ENCODE measurements at places on chromosomes 6 and 20. TPM values are rescaled to one million over a fixed set of nuclear protein-coding genes. Genes with fewer than 3 reads are reported as not detected.
A peak's percentile ranks its signal among the peaks of the same experiment; 100 is the strongest.

DNA sequence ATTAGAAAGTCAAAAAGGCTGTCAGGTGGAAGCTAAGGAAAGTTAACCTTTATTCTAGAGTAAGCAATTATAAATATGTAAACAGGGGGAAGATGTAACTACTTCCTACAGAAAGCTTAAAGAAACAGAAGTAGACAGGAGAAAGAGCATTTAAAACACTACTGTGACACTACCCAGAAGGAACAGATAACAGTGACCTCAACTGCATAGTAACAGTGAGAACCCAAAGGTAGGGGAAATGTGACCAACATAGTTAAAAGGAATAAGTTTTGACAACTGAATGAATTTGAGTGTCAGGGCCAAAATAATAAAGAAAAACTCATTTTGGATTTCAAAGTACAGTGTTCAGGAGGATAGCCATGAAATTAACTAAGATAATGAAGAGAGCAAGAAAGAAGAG lies 43.5 kb downstream of the IBTK start:
- DNase-seq = no peak

- DNase-seq = no peak
Observed at GRCh38 chr6:100138346-100139022, 144.5 kb upstream of the MCHR2 start.

NCOA5 gene
- total RNA-seq = 19.3 TPM

- no peak for DNase-seq
Observed at GRCh38 chr6:89443658-89444057, 10.7 kb downstream of the ANKRD6 start.

ZNF217 gene
- 100 TPM for total RNA-seq

DNA sequence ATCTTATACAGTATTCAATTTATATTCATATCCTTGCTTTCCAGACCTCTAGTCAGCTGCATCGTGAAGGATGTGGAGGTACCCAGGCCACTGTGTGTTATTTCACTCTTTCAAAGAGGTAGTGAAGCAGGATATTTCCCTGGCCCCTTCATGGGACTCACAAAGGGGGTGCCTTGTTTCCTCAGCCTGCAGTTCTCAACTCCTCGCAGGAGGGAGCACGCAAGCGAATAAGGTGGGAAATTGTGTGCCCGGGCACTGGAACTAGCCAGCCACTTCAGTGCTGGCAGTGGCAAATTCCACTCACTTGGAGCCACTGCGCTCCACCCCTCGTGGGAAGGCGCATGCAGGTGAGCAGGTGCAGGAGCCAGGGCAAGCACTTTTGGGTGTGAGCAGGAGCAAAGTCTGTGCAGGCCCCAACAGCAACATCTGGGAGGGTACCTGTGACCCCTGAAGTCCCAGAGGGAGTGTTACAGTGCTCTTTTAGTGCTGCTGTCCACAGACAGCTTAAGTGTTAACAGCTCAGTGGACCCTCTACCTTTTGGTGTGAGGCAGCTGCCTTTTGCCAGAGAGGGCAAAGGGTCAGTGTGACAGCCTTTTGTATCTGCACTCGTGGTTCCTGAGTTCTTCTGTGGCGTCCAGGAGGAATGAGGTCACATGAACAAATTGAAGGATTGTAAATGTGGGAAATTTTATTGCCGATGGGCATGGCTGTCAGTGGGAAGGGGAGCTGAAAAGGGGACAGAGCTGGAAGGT lies 49.4 kb upstream of the FAM135A start:
- DNase-seq = no peak

- no peak for DNase-seq
Observed at GRCh38 chr6:156731396-156731795, 45.8 kb upstream of the ARID1B start.

DNA sequence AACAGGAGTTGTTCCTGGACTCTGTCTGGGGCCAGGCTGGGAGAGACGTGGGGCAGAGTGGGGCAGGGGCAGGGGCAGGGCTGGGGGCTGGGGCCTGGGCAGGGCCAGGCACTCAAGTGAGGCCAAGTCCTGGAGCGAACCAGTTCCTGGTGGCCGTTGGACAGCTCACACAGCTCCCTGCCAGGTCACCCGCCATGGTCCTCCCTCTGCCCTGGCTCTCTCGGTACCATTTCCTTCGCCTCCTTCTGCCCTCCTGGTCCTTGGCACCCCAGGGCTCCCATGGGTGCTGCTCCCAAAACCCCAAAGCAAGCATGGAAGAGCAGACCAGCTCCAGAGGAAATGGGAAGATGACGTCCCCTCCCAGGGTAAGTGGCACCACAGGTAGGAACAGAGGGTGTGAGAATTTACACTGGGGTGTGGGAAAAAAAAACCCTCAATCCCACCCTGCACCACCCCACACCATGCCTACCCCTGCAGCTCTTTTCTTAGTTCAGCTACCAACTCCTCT lies at the start of gene MCCD1:
TSS of gene MCCD1 (plus strand) at position 142 of the 508 bp plus-strand sequence. CDS start at position 195, 53 bp downstream.
- DNase-seq = peak; percentile 75

CST2 gene
- total RNA-seq = 0.62 TPM

- no peak for DNase-seq
Observed at GRCh38 chr6:155066361-155066760, 71.2 kb downstream of the TIAM2 start.

DNA sequence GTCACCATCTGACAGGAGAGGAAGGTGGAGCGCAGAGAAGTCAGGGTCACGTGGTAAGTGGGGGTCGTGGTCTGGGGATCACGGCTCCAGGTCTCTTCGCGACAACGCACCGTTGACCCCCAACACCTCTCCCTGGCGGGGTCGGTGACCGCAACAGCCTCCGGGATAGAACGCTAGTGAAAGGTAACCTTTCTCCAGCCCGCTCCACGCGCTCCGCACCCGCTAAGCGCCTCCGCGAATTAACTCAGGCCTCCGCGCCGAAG lies 600 bp upstream of the SYNJ2 start:
- DNase-seq = no peak

- no peak for DNase-seq
Observed at GRCh38 chr6:33144373-33144772, 47.9 kb downstream of the COL11A2 start.

GRCh38 chr6:53014063-53014462 lies 19.0 kb upstream of the GSTA4 start:
- DNase-seq = no peak

DNA sequence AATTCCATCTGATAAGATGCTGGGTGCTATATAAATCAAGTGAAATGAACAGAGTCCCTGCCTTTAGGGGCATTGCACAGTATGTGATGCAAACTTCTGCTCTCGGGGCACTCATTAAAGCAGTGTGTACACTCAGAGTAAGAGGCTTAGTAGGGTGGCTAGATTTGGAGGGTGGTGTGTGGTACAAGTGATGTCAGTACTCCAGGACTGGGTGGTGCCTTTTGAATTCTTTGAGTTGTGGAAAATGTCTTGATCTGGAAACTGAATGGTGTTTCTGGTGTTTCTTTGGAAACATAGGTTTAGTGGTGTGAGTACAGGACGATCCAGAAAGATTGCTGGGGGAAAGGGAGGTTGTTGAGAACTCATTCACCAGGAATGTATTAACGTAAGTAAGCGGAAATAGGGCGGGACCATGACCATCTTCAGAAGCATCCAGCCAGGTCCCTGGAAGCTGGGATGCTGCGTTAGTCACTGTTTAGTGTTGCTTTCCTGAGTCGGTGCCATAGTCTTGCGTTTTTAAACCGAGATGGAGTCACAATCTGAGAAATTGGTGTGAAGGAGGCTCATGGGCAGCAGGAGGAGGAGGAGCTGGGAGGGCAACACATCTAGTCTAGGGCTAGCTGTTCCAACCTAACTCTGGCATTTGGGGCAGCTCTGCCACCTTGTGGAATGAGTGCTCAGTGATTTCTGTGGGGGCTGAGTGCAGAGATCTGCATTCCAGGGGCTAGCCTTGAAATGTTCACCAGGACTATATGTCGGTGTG lies 70.3 kb downstream of the SCAND1 start:
- peak; percentile 89 for DNase-seq

OLIG3 gene
- not detected for total RNA-seq

- DNase-seq = peak; percentile 70
Observed at GRCh38 chr20:33667245-33667675, 517 bp downstream of the ACTL10 start.

GRCh38 chr6:3229566-3230178 lies 2.2 kb upstream of the TUBB2B start:
- peak; percentile 92 for DNase-seq

GRCh38 chr6:42049116-42049809 lies 1.1 kb upstream of the TAF8 start:
- no peak for DNase-seq

DNA sequence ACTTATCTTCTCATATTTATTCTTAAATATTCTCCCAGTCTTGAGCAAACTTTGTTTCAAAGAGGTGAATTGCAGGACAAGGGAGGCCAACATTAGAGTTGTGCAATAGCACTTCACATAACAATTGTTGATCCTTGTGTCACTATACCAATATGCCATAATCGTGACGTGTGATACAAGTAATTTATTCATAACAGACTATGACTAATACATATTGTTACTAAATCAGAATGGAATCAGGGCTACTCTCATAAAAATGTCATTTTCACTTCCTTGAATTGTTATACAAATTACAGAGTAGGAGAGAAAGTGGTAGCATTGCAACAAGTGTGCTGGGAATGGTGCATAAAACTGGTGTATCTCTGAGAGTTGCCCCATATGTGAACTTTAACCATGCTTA lies 37.2 kb upstream of the PLCB1 start:
- no peak for DNase-seq

RIOK1 gene
- 17.7 TPM for total RNA-seq

C6orf52 gene
- 1.0 TPM for total RNA-seq

DNA sequence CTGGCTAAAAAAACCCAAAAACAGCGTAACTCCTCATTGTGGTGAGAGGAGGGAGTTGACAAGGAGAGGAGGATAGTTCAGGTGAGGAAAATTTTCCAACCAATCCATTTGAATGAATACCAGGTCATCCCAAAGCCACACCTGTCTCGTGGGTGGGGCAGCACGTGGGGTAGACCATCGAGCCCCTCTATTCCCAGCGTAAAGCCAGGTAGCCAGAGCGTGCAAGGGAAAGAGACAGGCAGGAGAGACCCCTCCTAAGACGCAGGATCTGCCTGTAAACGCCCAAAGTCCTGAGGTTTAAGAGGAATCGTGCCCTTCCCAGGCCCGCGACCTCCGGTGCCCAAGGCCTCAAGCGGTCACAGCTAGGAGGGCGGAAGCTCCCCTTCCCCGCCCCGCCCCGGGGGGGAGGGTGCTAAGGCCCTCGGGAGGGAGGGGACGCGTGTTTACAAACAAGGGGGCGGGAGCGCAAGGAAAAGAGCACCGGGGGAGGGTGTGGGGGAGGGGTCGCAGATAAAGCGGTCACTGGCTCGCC lies 712 bp downstream of the RXRB start:
- DNase-seq = no peak

DNA sequence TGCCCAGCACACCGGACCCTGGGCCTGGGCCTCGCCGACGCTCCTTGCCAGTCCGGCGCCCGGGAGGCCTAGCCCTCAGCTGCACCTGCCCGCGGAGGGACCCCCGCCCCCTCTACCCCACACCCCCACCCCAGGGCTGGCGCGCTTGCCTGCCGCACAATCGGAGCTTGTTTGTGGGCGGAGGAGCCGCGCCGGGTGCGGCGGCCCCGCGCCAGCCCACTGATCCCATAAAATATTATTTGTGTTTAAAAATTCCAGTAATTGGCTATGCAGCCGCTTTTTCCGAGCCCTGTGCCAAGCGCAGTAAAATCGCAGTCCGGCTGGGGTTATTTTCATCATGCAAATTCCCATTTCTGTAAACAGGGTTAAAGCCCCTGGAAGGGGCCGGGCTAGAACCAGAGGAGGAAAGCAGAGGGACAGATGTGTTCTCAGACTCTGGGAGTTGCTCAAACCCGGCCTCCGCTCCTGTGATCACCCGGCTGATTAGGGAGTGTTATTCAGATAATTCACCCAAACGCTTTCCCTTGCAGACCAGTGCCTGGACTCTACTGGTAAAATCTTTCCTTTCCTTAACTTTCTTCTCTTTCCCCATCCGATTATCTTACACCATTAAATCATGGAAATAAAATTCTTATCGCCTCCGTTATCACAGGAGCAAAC lies 93.1 kb downstream of the NCR2 start:
- DNase-seq = no peak

GRCh38 chr6:112485827-112486212 lies 138.7 kb downstream of the RFPL4B start:
- no peak for DNase-seq

HMGCLL1 gene
- total RNA-seq = 0.20 TPM

GRCh38 chr6:32614366-32615081 lies 22.7 kb upstream of the HLA-DQA1 start:
- peak; percentile 45 for DNase-seq

- no peak for DNase-seq
Observed at GRCh38 chr6:44411141-44411540, 23.6 kb downstream of the CDC5L start.

GRCh38 chr6:43093436-43094289 lies 17.5 kb downstream of the PTK7 start:
- no peak for DNase-seq

DNA sequence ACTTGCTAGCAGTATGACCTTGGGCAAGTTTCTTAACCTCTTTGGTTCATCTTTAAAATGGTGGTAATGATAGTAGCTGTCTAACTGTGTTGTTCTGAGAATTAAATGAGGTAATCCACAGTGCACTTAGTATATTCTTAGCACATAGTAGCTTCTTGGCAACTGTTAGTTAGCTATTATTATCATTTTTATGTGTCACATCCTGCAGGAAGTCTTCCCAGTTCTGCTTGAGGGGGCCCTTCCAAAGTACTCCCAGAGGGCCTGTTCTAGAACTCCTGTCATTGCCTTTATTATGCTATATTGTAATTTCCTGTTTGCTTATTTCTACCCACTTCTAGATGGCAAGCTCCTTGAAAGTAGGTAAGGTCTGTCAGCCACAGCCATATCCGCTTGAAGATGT lies 30.6 kb downstream of the ANKS1A start:
- DNase-seq = no peak

NTSR1 gene
- total RNA-seq = not detected

- no peak for DNase-seq
Observed at GRCh38 chr6:138250053-138250452, 31.8 kb upstream of the PBOV1 start.

POPDC3 gene
- total RNA-seq = 9.9 TPM

C6orf132 gene
- 11.3 TPM for total RNA-seq

SEMG1 gene
- 0.46 TPM for total RNA-seq

GRCh38 chr6:16563628-16564240 lies 197.5 kb downstream of the ATXN1 start:
- no peak for DNase-seq

DNA sequence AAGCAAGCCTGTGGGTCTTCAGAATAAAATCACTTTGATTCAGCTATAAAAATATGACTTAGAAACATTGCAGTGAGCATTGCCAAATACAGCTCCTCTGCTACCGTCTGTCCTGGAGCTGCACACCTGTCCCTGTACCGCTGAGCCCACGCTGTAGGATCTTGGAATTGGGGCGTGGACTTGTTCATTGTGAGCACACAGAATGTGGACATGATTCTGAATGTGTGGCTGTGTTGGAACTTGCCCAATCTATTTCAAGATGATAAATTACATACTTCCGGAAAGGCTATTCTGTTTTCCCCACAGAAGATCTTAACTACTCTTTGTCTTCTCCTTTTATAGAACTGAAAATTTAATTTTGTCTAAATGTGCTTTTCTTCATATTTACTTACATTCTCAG lies 107.3 kb downstream of the UST start:
- no peak for DNase-seq
